ENCODE measurements at places on chromosomes 4 and X.

GRCh38 chr4:141804836-141805235 is 168.5 kb downstream of the IL15 start:
- no peak for DNase-seq

DNA sequence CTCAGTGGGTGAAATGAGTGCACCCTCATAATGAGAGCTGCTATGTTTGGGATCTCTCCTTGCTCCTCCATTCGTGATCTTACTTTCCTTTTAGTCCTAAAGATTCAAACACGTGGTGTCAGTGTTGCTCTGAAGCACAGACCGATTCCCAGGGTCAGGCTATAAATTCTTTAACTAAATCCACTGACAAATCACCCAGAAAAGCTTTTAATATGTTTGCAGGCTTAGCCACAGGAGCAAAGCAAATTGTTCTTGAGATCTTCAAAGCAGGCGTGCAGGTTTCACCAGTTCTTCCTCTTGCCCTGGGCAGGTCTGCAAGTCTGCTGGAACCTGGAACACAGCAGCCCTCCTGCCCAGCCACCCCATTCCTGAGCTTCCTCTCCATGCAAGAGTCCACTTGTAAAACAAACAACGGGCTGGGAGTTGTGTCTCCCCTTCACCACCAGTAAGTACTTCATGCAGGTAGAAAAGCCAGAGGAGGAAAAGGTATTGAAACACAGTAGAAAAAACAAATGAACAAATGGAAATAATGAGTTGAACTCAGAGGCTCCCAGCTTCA is 70.1 kb upstream of the ENPP6 start:
- peak; percentile 71 for DNase-seq

- DNase-seq, result no peak
Observed at GRCh38 chr4:105357258-105357980, 116.4 kb downstream of the PPA2 start.

GRCh38 chrX:48896611-48897011 is 957 bp downstream of the TIMM17B start:
- peak; percentile 24 for DNase-seq

- DNase-seq, result no peak
Observed at GRCh38 chr4:26287756-26288155, 33.1 kb upstream of the RBPJ start.
